ENCODE measurements at places on chromosomes 4 and X.

DNA sequence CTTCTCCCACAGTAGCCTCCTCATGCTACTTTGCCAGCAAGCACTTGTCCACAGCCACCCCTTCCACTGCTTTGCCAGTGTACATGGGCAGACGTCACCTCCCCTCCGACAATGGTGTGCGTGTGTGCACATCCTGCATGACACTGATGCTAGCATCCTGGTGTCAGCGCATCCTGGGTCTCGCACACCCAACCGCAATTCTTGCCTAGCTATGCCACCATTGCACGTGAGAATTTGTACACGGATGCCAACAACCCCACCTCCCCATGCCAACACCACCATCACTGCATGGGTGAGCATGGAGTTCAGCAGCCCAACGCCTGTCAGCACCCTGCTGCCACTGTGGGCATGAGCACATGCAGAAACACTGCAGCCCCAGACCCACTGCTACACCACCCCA, 550.0 kb downstream of the STPG2 start:
- no peak for ATAC-seq

GRCh38 chr4:8832113-8832915, 39.3 kb downstream of the HMX1 start:
- no peak for ATAC-seq

DNA sequence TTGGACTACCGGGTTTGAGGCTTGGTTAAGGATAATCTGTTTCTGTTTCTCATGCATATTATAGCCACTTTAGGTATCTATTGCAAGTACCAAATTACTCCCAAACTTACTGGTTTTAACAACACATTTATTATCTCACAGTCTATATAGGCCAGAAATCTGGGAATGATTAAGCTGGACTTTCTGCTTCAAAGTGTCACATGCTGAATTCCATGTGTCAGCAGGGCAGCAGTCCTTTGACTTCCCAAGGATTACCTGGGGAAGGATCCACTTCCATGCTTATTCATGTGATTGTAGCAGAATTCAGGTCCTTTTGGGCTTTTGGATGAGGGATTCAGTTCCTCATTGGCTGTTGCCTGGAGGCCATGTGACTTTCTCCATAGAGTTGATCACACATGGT, 349.0 kb upstream of the TRAM1L1 start:
- ATAC-seq, result no peak

DNA sequence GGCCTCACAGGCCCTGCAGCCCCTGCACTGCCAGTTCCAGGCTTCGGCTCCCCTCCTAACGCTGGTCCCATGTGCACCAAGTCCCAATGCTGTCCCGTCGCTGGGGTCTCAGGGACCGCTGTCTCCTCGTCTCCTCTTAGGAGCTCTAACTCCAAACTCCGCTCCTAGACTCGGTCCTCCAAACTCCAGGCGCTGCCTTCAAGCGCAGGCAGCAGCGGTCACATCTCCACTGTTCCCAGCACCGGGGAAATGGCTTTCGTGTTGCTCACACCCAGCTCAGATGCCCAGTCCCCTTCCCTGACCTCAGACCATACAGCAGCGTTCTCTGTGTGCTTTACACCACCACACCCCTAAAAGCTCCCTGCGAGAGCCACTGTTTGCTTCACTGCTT, 19.6 kb upstream of the HMX1 start:
- ATAC-seq, result no peak

GRCh38 chr4:111707491-111707890, 437.8 kb upstream of the FAM241A start:
- no peak for ATAC-seq

DNA sequence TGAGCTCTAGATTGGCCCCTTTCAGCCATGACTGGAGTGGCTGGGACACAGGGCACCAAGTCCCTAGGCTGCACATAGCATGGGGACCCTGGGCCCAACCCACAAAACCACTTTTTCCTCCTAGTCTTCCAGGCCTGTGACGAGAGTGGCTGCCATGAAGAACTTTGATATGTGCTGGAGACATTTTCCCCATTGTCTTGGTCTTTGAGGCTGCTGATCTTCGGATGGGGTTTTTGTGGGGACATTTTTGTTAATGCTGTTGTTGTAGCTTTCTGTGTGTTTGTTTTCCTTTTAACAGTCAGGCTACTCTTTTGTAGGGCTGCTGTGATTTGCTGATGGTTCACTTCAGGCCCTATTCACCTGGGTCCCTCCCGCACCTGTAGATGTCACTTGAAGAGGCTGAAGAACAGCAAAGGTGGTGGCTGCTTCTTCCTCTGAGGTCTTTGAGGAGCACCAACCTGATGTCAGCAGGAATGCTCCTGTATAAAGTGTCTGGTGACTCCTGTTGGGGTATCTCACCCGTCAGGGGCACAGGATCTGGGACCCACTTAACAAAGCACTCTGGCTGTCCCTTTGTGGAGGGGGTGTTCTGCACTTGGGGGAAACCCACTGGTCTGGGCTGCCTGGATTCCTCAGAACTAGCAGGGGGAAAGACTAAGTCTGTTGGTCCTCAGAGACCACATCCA, 49.6 kb upstream of the GRID2 start:
- ATAC-seq, result no peak

- no peak for ATAC-seq
Observed at GRCh38 chrX:42846741-42847140, 68.8 kb upstream of the PPP1R2C start.

GRCh38 chr4:86033171-86033570, 326.7 kb downstream of the MAPK10 start:
- ATAC-seq, result no peak

DNA sequence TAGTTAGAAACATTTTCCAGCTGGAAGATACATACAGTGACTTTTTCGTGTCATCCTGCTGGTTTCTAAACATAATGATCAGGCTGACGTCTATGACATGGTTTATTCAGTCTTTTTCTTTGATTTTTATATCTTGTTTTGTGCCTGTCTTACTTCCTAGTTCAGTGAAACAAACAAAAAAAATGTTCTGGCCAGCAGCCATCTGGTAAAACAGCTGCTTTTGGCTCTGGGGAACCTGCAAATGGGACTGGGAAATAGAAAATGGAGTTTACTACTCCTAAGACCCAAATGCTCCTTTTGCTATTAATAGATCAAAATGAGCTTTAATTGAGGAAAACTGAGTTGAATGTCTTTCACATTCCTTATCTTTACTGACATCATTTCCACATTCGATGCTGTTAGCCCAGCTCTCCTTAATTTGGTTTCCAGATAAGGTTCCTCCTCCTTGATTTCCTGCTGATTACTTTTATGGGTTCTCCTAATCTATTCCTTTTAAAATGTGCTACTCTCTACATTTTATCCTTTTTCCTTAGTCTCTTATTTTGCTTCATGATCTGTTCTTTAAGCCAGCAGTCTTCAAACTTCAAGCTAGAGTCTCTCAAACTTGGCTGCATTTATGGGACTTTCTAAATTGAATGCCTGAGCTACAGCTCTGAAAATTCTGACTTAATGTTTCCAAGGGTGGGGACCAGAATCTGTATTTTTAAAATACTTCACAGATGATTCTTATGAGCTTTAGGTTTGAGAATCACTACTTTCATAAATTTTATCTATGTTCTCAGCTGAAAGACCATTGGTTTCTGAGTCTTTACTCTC, 499.5 kb downstream of the ANKRD50 start:
- ATAC-seq, result no peak

- no peak for ATAC-seq
Observed at GRCh38 chr4:145723336-145723735, 43.4 kb downstream of the C4orf51 start.

GRCh38 chrX:27391623-27392022, 71.5 kb downstream of the PPP4R3C start:
- ATAC-seq, result no peak

DNA sequence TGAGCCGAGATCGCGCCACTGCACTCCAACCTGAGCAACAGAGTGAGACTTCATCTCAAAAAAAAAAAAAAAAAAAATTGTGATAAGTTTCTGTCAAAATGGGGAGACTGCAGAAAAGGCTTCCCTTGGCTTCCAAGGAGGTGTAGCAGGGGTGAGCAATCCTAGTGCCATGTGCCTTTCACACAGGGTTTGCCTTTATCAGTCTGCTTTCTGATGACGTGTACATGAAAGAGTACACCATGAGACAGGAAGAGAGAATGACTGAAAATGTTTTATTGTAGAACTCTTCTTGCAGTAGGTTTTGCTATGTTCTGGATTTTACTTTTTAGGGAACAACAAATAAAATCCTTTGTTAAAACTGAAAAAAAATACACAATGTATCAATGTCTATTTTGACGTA, 23.4 kb upstream of the ZFP42 start:
- no peak for ATAC-seq

DNA sequence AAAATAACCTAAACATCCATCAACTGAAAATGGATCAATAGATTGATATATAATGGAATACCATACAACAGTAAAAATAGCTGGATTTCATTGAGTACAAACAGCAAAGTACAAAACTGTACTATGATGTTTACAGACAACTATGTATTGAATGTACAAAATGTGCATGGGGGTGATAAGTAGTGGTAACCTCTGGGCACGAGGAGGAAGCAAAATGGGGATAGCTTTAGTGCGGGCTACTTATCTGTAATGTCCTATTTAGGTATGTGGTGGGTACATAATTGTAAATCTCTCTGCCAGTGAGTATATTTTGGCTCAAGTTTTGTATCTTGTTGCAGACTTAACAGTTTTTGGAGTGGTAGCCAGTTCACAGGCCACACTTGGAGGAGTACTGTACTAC, 123.6 kb downstream of the STAG2 start:
- ATAC-seq, result no peak

DNA sequence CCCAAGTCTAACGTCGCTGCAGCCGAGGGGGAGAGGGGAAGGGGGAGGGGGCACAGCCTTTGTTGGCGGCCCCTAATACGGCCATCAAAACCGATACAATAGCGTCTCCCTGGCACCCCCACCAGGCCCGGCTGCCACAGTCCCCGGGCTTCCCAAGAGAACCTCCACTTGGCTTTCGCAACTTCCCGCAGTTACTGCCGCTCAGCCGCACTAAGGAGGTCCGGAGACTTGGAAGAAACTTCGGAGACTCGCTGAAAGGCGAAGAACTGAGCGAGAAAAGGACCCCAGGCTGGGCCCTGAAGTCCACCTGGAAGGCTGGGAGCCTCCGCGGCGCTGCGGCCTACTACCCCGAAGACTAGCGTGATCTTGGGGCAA, 2.8 kb downstream of the NKX6-1 start:
- ATAC-seq, result no peak

DNA sequence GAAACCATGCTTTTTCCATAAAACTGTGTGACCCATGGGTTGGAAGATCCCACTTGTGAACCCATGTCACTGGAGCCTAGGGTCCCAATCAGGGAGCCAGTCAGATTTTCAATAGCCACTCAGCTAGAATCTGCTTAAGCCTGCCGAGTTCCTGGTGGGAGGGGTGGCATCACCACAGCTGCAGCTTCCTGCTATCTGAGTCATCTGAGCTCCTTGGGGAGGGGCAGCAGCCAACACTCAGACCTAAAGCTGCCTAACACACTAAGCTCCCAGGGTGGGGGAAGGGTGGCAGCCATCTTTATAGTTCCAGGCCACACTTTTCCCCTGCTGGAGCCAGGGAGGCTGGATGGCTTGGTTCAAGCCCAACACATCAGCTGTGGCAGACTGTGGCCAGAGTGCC, 350.1 kb downstream of the C4orf33 start:
- no peak for ATAC-seq

- no peak for ATAC-seq
Observed at GRCh38 chr4:76488455-76488854, 53.4 kb downstream of the SHROOM3 start.

- ATAC-seq, result no peak
Observed at GRCh38 chrX:28880136-28880535, 292.9 kb downstream of the IL1RAPL1 start.

GRCh38 chr4:181013162-181013561, 1230.0 kb upstream of the TENM3 start:
- no peak for ATAC-seq

- ATAC-seq, result peak; percentile 84
Observed at GRCh38 chr4:40316782-40317635, 18.1 kb upstream of the CHRNA9 start.

- peak; percentile 38 for ATAC-seq
Observed at GRCh38 chrX:100768679-100769338, 36.9 kb upstream of the SYTL4 start.

DNA sequence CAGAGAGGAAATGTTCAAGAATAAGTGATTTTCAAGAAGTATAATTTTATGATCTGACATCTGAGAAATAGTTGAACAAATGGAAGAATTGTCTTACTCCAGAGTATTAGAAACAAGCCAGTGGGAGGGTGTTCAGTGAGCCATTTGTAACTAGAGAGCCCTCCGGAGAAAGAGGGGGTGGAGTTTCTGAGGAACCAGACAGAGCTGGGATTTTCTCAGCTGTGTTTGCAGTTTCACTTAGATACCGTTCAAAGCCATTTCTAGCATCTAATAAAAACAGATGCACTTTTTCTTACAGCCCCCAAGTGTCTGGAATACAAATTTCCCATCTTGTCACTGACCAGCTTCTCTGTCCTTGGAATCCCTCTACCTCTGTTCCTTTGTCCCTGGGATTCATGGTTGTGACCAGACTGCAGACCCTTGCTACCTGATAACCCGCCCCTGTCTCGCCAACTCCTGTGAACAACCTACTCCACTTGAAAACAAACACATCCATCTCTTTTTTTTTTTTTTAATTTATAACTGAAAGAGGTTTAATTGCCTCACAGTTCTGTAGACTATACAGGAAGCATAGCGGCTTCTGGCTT, 132.8 kb upstream of the KLF3 start:
- ATAC-seq, result no peak

DNA sequence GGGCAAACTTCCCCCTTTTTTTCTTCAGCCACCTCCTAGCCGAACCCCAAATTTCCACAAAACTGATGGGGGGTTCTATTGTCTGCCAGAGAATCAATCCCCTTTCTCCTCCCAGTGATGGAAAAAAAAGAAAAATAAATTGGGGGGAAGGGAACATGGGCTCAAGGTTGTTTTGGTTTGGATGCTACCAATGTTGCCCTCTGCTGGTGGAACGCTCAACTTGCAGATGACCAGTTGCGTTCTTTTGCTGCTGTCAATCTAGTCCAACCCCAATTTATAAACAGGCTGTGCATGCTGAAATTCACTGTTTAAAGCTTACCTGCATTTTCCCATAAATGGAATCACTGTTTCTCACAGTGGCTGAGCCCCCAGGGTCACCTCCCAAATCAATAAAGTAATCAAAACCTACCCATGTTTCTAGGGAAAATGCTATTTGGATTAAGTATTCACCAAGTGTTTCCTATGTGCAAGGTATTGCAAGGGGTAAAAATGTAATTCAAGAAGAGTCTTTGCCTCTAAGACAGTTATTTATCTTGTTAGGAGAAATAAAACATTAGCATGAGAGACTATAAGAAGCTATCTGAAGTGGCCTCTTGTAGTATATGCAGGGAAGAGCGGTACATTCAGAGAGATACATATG, 116.7 kb upstream of the TMEM164 start:
- ATAC-seq, result no peak

DNA sequence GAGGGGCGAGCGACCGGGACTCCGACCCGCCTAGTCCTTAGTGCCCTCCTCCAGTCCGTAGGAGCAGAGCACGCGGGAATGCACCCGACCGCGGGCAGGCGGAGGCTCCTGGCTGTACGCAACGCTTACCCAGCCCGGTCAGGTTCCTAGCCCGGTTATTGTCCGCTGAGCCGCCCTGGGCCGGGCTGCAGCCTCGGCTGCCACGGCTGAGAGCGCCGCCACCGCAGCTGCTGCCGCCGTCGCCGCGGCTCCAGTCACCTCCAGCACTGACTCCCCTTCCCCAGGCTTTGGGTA, at the start of gene AMER1:
Gene AMER1, minus strand, starts transcription at position 268 of the 294 bp plus-strand sequence. CDS start 12,422 bp downstream, outside the sequence.
- ATAC-seq, result peak; percentile 76

All from activated T-helper 17 cell treated with anti-CD3 and anti-CD28 coated beads, Interleukin-2, amount 50 U/mL, for 72 hours (primary cell).